Stimulated activated CD4-positive, alpha-beta T cell treated with anti-CD3 and anti-CD28 coated beads, Interleukin-15, amount 100 ng/mL, for 24 hours (primary cell): ENCODE measurements at places on chromosomes 16 and 17.

DNA sequence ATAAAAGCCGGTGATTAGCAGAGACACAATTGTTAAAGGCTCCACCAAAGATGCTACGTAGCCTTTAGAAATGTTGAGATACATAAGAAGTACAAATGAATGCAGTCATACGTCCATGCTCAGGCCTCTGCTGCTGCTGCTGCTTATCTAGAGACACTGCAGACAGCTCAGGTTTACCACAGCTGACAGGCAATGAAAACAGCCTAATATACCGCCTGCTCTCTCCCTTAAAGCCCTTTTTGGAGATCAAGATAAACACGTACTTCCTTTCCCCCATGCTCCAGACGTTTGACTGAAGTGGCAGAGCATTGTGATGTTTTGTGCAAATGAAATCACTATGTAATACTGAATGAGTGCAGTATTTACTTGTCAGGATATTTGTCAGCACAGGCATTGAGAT is 185.3 kb downstream of the AATF start:
- DNase-seq = no peak

DNA sequence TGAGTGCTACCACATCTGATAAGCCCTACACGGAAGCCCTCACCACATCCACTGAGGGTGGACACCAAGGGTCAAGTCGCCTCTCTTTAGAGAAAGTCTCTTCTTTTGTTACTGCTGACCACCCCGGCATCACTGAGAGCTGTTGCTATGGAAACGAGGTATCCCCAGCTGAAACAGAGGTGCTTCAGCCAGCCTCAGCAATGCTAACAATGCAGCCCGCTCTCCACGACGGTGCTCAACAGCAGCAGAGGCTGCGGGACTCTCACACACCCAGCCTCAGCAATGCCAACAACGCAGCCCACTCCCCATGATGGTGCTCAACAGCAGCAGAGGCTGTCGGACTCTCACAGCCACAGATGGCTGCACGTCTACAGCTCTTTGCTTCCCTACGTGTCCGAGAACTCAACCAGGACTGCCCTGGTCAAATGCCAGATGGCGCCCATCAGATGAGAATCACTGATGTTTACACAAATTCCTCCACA is 41.4 kb downstream of the VPS53 start:
- DNase-seq = no peak

GRCh38 chr16:57534337-57534880 is 2.0 kb downstream of the CCDC102A start:
- no peak for DNase-seq

GRCh38 chr17:48025904-48026501 is 11.6 kb downstream of the COPZ2 start:
- no peak for DNase-seq

- DNase-seq = no peak
Observed at GRCh38 chr17:11916091-11916490, 81.2 kb downstream of the ZNF18 start.

DNA sequence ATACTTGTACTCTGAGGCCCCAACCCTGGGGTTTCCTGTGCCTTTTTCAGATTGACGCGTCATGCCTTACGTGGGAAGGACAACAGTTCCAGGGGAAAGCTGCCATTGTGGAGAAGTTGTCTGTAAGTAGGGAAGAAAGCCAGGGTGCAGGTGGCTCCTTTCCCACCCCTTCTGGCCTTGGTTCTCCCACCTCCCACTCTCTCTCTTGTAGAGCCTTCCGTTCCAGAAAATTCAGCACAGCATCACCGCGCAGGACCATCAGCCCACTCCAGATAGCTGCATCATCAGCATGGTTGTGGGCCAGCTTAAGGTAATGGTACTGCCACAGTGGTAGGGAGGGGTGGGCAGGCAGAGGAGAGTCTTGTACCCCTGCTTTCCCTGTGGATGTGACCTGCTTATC is 4.6 kb upstream of the EDC4 start:
- no peak for DNase-seq

DNA sequence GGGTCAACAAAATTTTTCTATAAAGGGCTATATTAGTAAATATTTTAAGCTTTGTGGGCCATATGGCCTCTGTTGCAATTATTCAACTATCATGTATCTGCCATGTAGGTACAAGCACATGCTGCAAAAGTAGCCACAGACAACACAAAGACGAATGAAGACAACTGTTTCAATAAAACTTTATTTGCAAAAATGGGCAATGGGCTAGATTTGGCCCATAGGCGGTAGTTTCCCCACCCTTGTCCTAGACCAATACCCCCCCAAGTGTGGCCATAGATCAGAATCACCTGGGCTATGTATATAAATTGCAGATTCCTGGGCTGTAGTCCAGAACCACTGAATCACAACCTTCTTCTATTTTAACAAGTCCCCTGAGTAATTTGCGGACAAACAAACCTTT is 331.0 kb upstream of the PSMD7 start:
- no peak for DNase-seq

DNA sequence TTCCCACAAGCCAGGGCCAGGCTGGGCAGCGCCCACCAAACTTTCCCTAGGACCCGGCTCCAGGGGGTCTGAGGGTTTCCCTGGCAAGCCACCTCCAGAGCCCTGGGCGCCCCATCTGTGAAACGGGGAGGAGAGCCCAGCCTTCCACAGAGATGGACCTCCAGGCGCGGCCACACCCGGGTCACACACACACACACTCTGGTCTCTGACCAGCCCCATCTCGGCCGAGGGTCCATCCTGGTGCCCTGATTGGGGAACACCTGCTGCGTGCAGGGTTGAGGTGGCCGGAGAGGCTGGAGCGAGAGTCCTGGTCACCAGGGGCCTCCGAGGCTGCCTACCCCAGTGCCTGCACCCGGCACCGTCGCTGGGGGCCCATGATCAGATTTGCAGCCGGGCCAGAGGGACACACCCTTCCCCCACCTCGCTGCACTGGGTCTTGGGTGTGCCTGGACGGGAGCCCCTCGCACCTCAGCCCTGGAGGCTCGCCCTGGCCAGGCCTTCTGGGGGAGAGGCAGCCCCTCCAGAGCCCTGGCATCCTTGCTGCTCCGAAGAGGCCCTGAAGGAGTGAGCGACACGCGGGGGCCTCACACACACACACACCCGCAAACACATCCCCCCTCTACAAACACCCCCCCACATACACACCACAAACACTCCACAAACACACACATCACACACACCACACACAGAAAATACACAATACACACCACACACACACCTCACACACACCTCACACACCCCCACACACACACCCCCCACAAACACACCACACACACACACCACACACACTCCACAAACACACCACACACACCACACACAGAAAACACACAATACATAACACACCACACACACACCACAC is 29.7 kb downstream of the SLC25A10 start:
- peak; percentile 7 for DNase-seq

DNA sequence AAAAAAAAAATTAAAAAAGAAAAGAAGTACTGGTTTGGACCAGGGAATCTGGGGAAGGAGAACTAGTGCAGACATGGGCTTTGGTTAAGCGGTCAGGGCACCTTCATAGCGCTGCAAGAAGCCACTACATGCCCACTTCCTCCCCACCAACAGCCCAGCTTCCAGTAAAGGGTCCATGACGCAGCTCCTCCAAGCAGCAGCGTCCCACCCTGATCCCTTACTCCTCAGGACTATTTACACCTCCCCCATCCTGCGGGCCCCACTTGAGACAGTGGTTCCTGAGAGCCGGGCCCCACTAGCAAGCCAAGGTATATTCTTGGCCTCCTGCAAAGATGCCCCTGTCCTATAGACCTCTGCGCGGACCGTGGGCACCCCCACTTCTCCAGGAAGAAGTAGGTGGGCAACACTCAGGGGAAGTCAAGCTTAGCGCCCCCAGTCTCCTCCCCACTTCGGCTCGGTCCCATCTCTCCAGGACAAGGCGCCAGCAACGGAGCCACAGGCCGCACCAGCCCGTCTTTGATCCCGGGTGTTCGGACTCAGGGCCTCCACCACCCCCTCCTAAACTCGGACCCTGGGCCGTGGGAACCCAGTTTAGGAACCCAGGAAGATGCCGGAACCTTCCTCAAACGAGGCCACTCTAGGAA is 913 bp upstream of the PRR14 start:
- DNase-seq = peak; percentile 31

DNA sequence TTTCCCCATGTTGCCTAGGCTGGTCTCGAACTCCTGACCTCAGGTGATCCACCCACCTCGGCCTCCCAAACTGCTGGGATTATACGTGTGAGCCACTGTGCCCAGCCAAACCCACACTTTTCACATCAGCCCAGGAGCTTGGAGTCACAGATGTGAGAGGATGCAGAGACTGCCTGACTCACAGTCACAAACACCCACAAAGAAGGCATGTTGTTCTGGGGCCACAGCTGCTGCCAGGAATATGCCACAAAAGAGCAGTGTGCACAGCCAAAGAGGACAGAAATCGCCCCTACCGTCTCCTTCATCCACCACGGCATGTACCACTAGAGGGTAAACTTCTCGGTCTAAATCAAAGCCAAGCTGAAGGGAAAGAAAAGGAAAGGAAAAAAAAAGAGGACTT is 25.1 kb upstream of the FOXJ1 start:
- DNase-seq = peak; percentile 30

DNA sequence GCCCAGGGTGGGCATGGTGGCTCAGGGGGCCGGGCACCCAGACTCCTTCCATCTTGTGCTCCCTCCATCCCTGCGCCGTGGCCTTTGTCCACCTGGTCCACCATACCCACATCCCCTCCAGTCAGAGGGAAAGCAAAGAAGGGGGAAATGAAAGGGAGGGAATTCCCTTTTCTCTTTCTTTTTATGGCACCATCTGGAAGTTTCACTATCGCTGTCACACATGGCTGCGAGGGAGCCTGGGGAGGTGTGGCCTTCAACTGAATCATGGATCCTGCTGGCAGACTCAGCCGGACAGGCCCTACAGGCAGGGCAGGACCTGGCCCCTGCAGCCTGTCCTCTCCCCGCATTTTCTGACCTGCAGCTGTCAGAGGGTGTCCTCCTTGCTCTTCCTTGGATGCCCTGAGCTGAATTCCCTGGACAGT is 6.2 kb downstream of the SLC12A3 start:
- DNase-seq = no peak

DNA sequence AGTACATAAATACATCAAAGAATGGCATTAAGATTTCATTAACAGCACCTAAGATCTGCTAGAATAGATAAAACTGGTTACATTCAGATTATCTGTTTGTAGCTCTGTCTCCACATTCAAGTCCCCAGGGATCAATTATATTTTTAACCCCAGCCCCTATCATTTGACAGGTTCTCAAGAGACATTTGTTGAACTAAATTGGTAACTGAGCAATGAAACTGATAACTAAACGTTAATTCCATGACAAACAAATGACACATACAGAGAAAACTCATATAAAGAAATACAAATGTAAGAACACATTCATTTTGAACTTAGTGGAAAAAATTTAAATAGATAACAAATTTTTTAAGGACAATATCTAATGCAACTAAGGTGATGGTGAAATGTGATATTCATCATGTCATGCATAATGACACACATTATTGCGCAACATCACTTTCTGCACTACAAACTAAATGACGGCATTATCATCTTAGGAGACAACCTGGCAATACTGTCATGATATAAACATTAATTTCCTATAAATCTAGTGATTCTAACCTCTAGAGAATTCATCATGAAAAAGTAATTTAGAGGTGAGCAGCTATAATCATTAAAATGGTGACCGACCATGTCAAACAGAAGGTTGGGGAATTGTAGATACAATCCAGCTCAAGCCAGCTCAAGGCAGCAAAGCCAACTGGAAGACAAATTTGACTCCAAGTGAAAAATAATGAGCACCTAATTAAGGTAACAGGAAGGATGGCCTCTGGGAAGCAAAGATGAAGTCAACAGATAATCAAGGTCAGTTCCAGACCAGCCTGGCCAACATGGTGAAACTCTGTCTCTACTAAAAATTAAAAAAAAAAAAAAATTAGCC is 9.5 kb downstream of the ARHGAP17 start:
- no peak for DNase-seq

DNA sequence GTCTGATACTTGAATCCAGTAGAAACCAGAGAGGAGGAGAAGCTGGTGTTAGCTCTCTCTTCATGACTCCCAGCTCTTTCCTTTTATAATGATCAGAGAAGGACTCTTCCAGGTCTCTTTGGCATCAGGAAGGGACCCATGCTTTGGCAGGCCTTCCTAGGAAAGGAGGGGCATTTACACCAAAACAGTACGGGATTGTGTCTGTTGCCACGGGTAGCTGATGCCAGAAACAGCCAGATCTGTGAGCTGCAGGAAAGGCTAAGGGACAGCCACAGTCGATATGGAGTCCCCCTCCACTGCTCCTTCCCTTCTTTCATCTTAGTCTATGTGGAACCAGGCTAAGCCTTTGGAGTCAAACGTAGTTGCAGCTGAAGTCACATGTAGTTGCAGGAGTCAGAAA is 9.3 kb downstream of the CEP295NL start:
- DNase-seq = no peak

DNA sequence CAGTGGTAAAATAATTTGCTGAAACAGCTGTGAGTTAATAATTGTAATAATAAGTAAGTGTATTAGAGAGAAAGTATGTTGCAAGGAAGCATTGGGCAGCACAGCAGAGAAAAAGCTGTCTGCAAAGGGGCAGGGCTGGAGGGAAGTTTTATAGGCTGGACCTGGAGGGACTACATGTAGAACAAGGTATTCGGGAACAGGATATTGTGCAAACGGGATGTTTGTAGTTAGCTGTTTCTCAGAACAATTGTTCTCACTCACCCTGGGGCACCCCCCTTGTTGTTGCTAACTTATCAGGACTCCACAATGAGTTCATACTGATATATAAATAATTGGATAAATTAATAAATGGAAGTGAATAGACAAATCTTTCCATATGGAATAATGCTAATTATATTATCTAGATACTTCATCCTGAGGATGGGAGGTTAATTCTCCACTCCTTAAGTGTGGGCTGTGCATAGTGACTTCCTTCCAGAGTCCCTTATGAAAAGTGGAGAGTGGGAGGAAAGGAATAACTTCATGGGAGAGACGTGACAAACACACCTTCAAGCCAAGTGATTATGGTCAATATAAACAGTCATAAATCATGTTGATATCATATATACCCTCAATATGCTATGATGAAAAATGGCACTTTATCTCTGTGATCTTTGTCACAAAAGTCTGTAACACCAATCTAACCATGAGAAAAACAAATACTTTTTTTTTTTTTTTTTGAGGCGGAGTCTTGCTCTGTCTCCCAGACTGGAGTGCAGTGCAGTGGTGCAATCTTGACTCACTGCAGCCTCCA is 85.4 kb downstream of the PPM1E start:
- DNase-seq = no peak

DNA sequence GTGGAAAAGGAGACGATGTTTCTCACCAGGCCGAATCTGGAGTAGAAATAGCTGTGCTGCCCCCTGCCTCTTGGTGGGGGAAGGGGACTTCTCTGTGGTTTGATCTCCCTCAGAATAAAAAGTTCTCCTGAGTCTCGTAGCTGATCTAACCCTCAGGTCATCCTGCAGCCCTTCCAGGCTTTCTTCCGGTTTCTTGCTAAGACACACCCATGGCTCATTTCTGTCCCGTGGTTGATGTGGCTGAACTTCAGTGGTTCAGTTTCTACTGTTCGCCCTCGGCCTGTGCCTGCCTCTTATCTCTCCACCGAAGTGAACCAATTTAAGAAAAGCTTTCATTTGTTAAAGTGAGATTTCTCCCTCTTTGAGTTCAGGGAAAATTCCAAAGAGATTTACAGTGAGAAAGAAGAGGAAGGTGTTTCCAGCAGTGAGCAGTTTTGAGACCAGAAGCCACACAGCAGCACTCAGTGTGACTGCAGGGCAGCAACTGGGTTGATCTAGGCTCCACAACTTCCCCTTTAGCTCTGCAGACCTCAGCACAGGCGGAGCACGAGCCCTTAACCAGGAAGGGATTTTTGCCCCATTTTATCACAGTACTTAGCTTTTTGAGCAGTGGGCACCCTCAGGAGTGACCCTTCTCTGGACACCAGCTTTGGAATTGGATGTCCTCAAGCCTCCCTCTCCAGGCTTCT is 34.9 kb upstream of the CACNG5 start:
- DNase-seq = no peak

GRCh38 chr17:1796800-1797199 is 32.9 kb downstream of the SMYD4 start:
- DNase-seq = no peak
